SJSA1 (cell line): ENCODE measurements at places on chromosomes 13 and 19. TPM values are rescaled to one million over a fixed set of nuclear protein-coding genes. Genes with fewer than 3 reads are reported as not detected.
A peak's percentile ranks its signal among the peaks of the same experiment; 100 is the strongest.

GRCh38 chr13:40211586-40211968 is 454.9 kb downstream of the FOXO1 start:
- no peak for DNase-seq
- H3K4me3 ChIP-seq: no peak overlapping the region

The ZNF628 gene
- 1.1 and 4.1 TPM in 2 replicates for total RNA-seq

DNA sequence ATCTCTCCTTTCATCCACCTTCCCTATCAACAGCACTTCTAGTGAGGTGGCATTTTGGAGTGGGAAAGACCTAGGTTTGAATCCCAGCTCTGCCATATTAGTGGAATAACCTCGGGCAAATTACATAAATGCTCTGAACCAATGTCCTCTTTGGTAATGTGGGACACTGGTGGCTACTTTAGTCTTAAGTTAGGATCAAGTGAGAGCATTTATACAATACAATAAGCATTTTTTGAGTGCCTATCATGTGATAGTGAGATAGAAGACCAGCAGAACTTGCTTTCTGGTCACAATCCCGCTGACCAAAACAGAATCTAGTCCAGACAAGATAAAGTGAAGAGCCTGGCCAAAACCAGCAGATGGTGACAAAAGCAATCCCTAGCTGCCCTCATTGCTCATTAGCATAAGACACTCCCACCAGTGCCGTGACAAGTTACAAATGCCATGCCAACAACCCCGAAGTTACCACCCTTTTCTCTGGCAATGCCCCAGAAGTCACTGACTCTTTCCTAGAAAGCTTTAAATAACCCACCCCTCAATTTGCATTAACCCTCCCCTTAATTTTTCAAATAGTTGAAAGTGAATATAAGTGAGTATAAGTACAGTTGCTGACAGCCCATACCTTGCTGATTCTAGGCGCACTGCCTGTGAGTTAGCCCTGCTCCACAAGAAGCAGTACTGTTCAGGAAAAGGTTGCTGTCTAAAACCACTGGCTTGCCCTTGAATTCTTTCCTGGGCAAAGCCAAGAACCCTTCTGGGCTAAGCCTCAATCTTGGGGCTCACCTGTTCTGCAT is 28.9 kb upstream of the KPNA3 start:
- no peaks in the 10 kb centered on the region for H3K27me3 ChIP-seq
- H3K4me1 ChIP-seq: peaks cover 3% of the 10 kb centered on the region; the same call in 1 of the 2 replicates
- no peak for DNase-seq
- no peaks in the 10 kb centered on the region for H3K36me3 ChIP-seq
- no peak overlapping the region for H3K27ac ChIP-seq

- H3K27ac ChIP-seq: no peak overlapping the region
- no peak for DNase-seq
- no peak overlapping the region for H3K4me3 ChIP-seq
- H3K36me3 ChIP-seq: peaks cover 62% of the 10 kb centered on the region
Measured at GRCh38 chr19:54208784-54209057, 8.1 kb downstream of the RPS9 start.

The MISP gene
- 0.11 TPM in 1 of 2 replicates, not detected in the other for total RNA-seq

DNA sequence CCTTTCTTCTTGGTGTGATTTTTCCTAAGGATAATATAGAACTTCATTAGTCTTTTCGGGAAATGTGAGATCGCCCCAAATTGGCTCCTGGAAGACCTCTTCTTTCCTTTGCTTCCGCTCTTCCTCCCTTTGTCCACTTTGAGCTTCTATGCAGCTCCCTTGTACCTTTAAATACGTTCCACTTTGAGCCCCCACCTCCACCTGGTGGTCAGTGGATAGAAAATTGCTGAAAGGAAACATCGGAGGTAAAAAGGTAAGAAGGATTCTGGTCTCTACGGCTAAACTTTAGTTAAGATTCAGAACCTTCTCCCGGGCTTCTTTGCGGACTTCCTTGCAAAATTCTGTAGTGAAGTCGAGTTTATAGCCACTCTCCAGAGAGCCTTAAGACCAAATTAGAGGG is 55.0 kb upstream of the TM9SF2 start:
- H3K36me3 ChIP-seq: no peaks in the 10 kb centered on the region
- no peak for DNase-seq
- H3K27ac ChIP-seq: no peak overlapping the region
- H3K4me3 ChIP-seq: no peak overlapping the region

DNA sequence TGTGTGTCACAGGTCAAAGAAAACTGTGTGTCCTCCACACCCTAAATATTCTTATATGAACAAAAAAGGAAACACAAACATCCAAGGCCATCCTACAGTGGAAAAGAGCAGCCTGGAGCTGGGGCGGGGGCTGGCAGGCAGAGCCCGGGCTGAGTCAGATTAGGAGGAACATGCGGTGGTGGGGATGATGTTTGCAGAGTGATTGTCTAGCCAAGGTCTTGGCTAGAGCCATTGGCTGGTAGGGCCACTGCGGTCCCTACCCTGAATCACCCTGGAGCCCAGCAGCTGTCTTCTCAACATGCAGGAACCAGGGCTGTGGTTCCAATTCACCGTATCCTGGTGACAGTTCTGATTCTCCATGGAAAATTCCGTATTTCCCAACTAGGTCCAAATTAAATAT is 439.5 kb downstream of the FGF9 start:
- no peak for DNase-seq
- H3K4me1 ChIP-seq: peaks cover 17% of the 10 kb centered on the region
- no peak overlapping the region for H3K27ac ChIP-seq
- no peaks in the 10 kb centered on the region for H3K36me3 ChIP-seq
- H3K4me3 ChIP-seq: no peak overlapping the region

- peak overlapping the region; percentile 78 for H3K4me3 ChIP-seq
- H3K27ac ChIP-seq: peak overlapping the region; percentile 22; the same call in 1 of the 2 replicates
- peaks cover 38% of the 10 kb centered on the region for H3K36me3 ChIP-seq
- no peak for DNase-seq
Measured at GRCh38 chr19:10566658-10567410, 1.0 kb upstream of the KRI1 start.

DNA sequence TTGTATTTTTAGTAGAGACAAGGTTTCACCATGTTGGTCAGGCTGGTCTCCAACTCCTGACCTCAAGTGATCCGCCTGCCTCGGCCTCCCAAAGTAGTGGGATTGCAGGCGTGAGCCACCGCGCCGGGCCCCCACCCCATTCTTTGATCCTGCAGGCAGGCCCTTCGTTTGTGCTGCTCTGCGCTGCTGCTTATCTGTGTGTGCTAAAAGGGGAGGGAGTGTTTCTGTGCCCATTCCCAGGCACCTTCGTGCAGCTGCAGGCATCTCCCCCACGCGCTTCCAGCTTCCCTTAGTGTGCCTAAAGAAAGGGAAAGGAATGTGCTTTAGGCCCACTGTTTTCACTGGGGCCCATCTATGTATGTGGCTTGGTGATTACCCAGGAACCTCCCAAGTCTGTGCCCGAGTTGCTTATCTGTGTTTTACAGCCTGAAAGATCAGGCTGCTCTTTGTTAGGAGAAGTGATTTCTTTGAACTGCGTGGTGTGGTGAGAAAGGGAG is 27.2 kb downstream of the EPN1 start:
- no peaks in the 10 kb centered on the region for H3K4me1 ChIP-seq
- no peak overlapping the region for H3K4me3 ChIP-seq
- H3K27ac ChIP-seq: no peak overlapping the region
- peaks cover 2% of the 10 kb centered on the region for H3K36me3 ChIP-seq

The MAST1 gene
- total RNA-seq: not detected in 2 replicates

The HIPK4 gene
- total RNA-seq: 0.08 TPM in 1 of 2 replicates, not detected in the other
